Spinal cord (tissue), 10 donors: ENCODE measurements at places on chromosomes 12 and 14. TPM values are rescaled to one million over a fixed set of nuclear protein-coding genes. Genes with fewer than 3 reads are reported as not detected.

CLEC2A gene
- not detected for total RNA-seq

AICDA gene
- total RNA-seq = 0.10 TPM

TNFRSF1A gene
- total RNA-seq = 38.1 TPM

GOLT1B gene
- total RNA-seq = 36.6 TPM

SCNN1A gene
- total RNA-seq = 1.3 TPM

ETFRF1 gene
- 55.8 TPM for total RNA-seq

LGR5 gene
- total RNA-seq = 8.3 TPM

PIANP gene
- 3.8 TPM for total RNA-seq

RACGAP1 gene
- 32.1 TPM for total RNA-seq

BTBD6 gene
- 31.3 TPM for total RNA-seq

MANSC1 gene
- total RNA-seq = 16.6 TPM
